ENCODE measurements at places on chromosomes 7 and 10.
A peak's percentile ranks its signal among the peaks of the same experiment; 100 is the strongest.

DNA sequence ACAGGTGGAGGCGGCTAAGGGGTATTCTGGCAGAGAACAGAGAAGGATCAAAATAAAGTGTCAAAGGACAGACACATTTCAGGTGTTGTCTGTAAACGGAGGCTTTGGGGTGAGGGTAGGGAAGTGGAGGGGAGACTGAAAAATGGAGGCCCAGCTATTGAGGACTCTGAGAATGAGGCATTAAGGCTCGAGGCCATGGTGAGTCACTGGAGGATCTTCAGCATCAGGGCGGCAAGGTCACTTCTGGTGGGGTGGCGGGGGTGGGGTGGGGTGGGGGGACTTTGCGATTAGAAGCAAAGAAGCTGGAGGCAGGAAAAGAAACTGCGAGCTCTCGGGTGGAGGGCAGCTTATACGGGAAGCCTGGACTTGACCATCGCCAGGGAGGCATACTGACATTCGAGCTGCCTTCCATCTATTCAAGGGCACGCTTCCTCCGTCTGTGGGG lies 58.4 kb upstream of the PCGF5 start:
- DNase-seq = no peak

DNA sequence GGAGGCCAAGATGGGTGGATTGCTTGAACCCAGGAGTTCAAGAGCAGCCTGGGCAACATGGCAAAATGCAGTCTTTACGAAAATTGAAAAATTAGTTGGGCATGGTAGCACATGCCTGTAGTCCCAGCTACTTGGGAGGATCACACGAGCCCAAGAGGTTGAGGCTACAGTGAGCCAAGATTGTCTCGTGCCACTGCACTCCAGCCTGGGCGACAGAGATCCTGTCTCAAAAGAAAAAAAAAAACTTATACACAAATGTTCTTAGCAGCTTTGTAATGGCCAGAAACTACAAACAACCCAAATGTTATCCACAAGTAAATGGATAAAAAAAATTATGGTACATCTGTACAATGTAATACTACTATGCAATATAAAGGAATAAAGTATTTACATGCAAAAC lies 12.6 kb downstream of the NT5C2 start:
- no peak for DNase-seq

- DNase-seq = no peak
Observed at GRCh38 chr10:122499012-122499411, 37.7 kb downstream of the HTRA1 start.

DNA sequence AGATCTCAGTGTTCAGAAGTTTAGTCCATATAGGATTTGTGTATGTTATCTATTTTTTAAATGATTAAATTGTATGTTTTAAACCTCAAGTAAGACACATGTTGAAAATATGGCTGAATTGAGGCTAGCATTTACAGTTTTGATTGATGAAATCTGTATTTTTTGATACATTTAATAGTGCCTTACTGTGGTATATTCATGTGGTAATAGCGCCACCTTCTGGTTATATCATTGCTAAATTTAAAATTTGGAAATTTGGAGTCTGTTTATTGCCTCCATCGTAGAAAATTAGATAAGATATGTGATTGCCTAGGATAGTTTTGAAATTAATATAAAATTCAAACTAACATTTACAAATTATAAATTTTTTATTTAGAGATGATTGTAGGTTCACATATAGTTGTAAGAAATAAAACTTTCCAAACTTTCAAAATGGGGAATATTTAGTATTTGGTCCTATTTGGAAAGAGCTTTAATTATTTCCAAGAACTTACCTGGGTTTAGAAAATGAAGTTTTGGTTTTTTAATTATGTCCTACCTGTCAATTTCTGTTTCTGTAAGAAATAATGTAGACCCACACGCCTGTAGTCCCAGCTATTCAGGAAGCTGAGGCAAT lies 19.1 kb upstream of the ARMS2 start:
- DNase-seq = peak; percentile 12

- DNase-seq = no peak
Observed at GRCh38 chr7:74059037-74059436, 24.6 kb upstream of the LIMK1 start.

DNA sequence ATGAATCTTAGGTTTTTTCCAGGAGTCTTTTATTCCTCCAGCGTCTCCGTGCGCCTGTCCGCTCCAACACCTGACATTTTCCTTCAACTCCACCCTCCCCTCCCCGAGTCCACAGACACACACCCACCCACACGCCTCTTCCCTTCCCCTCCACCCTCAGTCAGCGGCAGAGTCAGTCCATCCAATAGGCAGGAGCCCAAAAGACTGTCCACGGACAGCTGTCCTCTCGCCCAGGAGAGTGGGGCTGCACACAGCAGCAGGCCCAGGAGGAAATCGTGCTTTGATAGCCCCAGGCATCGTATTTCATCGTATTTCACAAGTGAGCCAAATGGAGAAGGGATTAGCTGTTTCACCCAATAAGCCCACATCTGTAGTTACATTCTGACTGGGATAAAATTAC lies 285.1 kb downstream of the ZEB1 start:
- no peak for DNase-seq

DNA sequence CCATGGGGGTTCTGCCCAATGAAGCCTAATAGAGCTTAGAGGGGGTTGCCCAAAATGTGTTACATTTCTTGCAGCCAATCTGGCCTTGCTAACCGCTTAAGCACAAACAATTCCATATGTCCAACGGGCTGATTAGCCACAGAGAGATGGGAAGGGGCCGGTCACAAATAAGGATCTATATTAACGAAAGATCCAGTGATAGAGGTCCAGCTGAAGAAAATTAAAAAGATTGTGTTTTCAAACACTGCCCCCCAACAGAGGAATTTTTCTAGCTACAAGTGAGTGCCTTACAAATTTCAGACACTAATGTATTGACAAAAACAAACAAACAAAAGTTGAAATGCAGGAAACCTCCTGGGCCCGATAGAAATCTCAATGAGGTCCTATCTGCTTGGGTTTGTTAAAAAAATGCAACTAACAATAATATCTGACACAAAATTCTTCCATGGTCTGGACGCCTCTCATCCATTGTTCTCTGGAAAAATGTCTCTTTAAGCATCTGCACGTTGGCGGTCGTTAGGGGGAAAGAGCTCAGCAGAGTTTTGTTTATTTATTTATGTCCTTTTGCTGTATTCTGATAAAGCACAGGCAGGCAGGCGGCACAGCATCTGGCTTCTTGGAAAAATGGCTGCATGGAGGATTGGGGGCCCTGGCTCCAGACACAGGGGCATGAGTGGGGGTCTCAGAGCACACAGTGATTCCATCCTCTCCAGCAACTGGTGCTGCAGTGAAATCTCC lies 402.0 kb downstream of the RPS24 start:
- DNase-seq = no peak

DNA sequence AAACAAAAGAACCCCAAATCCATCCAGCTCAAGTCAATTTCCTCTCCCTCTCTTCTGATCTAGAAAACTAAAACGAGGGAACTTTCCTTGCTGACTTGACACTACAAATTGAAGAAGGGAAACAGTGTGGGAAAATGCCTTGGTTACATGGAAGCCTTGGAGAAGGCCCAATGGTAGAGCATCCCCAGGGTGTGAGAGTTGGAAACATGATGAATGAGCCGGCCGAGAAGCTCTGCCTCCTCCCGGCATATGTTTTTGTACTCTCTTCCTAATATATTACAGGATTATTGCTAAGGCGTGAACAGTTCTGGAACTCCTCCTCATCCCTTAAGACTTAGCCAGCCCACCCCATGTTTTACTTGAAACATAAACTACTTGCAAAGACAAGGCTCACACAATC lies 618.2 kb upstream of the MGMT start:
- no peak for DNase-seq

- no peak for DNase-seq
Observed at GRCh38 chr10:91424016-91424415, 13.9 kb downstream of the HECTD2 start.

GRCh38 chr7:153193144-153193595 lies 433.6 kb downstream of the ACTR3B start:
- DNase-seq = no peak

Data from HS-27A (cell line).